LNCaP clone FGC (cell line): ENCODE measurements at places on chromosomes 12 and 14.

DNA sequence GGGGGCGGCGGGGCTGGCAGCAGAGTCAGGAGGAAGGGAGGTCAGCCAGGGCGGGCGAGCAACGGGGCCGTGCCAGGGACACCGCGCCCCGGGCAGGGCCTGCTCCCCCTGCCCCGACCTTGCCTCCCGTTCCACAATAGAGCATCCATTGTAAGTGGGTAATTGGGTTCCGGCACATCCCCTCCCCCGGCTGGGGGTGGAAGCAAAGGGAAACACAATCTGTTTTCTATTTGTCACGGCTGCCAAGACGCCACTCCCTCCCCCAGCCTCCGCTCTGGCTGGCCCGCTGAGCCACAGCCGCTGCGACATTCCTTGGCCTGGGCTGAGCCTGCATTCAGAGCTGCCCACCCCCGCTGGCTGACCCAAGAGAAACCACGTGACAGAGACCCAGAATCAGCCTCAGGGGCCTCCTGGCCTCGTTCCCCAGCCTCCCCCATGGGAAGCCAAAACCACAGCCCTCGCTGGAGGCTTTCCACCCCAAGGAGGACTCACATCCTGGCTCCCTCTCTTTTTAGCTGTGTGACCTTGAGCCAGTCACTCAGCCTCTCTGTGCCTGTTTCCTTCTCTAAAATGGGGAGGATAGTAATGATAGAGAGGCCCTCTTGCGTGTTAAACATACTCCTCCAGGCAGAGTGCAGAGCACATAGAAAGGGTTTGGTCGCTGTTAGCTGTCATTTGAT is 117.6 kb downstream of the SCARB1 start:
- no peak for DNase-seq

- peak; percentile 35 for DNase-seq
These were observed 29.6 kb downstream of the KCNK13 start for GRCh38 chr14:90091393-90091792.

- DNase-seq, result no peak
These were observed 75.1 kb downstream of the GLT1D1 start for GRCh38 chr12:128928361-128928760.

DNA sequence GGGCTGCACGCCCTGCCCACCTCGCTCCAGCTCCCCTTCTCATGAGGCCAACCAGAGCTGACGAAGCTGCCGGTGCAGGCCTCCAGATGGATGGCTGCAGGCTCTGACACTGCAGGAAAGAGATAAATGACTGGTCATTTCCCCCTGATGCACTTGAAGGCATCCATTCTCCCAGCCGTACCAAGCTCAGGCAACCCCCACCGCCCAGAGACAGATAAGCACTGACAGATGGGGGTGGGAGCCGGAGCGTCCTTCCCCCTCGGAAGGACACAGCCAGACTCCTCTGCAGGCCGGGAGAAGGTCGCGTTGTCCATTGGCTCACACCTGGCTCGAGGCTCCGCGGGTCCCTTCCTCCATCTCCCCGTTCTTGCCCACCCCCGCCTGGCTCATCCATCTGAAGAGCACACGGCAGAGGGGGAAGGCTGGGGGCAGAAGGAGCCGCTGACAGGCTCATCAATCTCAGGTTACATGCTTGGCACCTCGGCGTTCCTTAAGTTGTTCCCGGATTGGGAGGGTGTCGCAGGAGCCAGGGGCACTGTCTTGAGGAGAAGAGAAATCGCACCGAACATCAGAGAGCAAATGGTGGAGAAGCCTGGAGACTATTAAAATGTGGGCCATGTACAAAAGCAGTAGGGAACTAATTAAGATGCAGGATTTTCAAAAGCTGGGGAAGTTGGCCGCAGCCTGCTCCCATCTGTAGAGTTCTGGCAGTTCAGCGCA is 151.6 kb downstream of the DPF3 start:
- no peak for DNase-seq

DNA sequence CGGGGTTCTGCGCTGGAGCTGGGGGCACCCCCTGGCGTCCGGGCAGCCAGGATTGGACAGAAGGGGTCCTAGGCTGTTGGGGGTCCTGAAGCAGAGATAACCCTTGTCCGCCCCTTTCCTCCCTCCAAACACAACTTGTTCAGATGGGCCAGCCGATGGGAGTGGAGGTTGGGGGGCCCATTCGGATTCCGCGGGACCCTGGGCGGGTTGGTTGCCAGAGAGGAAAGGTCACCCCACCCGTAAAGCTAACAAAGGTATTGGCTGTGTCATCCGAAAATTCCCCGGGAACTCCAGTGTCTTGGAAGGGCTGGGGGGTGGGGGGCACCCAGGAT is 1.3 kb downstream of the FAM222A start:
- no peak for DNase-seq

GRCh38 chr14:101354726-101355125 is 206.6 kb upstream of the DIO3 start:
- DNase-seq, result no peak

GRCh38 chr14:72786378-72787350 is 107.2 kb downstream of the DPF3 start:
- no peak for DNase-seq

GRCh38 chr14:78701246-78701645 is 531.1 kb downstream of the NRXN3 start:
- DNase-seq, result no peak

- no peak for DNase-seq
These were observed 166.3 kb upstream of the DAAM1 start for GRCh38 chr14:59022144-59022543.

DNA sequence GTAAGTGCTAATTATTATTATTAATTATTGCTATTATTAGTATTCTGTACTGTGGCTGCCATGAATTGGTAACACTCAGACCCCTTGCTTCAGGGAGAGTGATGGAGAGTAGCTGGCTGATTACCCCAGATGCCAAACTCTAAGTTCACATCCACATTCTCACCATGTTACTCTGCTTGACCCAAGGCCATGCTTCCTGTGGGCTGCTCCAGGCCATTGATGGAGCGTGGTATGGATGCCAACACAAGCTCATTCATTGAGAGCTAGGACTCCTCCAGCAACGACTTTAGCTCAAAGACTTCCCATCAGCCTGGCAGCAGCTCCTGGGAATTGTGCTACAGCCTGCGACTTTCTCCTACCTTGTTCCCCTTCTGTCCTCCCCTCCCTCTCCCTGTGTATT is 233.4 kb downstream of the MSRB3 start:
- no peak for DNase-seq

- DNase-seq, result no peak
These were observed 10.9 kb upstream of the RIN3 start for GRCh38 chr14:92502541-92503286.

DNA sequence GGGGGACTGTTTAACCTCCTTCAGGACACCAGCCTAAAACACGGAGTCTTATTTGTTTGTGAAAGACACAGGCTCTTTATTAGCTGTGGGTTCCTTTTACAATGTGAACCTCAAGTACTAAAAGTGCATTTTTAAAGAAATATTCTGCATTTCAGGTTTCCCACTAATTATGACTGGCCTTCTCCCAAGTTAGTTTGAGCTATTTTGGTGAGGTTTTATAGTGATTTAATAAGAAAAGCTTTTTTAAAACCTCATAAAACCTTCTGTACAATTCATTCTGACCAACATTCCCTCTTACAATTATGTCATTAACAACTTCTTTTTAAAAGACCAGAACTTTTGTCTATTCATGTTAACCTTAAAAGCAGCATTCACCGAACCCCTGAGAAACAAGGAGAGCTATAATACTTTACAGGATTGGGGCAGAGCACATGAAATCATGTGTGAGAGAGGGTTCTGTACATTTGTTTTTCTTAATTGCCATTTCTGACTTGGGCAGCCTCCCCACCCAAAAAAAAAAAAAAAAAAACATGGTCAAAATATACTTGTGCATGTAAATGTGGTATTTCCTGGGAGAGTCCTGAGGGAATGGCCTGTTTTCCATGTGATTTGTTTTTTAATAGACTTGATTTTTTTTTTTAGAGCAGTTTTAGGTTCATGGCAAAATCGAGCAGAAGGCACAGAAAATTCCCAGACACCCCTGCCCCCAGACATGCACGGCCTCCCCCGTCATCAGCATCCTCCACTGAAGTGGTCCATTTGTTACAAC is 169.5 kb downstream of the CHST11 start:
- no peak for DNase-seq

DNA sequence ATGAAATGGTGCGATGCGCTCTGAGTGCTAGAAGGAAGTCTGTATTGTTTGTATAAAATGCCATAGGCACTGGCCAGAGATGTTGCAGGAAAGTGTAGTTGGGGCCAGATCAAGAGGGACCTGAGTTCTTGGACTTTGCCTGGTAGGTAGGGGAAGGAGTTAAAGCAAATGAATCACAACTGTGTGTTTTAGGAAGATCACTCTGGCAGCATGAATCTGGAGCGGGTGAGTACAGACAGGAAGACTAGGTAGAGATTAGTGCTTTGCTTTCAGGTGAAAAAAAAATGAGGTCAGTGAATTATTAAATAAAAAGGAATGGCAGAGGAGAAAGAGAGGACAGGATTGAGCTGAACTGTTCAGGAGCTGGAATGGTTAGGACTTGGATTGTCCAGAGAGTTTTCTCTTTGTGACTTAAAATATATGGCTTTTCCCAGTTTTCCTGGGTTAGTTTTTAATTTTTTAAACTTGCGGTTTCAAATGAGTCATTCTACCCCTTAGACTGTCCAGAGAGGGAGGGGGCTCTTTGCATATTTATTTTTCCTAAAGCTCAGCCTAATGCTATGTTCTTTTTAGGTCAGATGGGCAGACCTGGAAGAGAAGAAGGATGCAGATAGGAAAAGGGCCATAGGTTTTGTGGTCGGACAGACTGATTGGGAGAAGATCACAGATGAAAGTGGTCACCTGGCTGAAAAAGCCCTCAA is 41.1 kb downstream of the PROX2 start:
- DNase-seq, result no peak

GRCh38 chr12:46371718-46372543 is 642 bp downstream of the SLC38A2 start:
- DNase-seq, result no peak

DNA sequence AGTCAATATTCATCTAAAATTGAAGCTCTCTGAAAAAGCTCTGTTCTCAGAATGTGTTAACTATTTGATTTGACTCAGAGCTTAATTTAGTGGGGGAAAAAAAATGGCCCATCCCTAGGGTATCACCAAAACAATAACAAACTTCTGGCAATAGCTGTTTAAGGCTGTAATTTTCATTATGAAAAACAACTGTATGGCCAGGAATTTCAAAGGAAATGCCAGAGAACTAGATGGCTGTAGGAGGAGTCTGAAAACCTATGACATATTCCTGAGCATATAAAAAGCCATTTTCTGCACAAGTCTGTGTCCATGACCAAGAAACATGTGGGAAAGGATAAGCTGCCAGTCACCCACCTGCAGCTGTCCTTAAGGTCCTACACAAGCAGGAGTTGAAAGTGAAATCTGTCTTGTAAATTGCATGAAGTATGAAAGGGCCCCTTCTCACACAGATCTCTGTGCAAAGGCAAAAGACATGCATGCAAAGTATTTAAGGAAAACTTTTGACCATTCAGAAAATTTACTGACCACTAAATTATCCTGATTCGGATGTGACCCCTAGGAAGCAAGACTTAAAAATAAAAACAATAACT is 299.1 kb downstream of the BTG1 start:
- no peak for DNase-seq

DNA sequence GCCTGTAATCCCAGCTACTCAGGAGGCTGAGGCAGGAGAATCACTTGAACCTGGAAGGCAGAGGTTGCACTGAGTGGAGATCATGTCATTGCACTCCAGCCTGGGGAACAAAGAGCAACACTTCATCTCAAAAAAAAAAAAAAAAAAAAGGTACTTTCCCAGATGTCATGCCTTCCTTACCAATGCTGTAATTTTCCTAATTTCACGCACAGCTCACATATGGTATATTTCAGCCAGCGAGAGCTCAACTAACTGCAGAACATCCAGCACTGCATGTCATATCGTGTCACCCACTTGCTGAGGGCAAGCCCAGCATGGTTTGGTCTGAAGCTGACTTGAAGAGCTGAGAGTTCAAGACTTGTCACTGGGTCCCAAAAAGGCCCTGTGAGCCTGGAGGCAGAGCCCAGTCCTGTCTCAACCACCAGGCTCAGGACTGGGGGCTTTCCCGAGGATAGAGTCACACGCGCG is 29.0 kb downstream of the NFKBIA start:
- no peak for DNase-seq

- DNase-seq, result peak; percentile 56
These were observed 1.3 kb downstream of the RNASE6 start for GRCh38 chr14:20782280-20782890.
